Activated CD8-positive, alpha-beta T cell treated with anti-CD3 and anti-CD28 coated beads, Interleukin-2, amount 10 ng/mL, durations not matched to agents 7 days and 5 days (primary cell): ENCODE measurements at places on chromosomes 5 and 9.

GRCh38 chr9:119588874-119589744, 219.9 kb upstream of the BRINP1 start:
- DNase-seq, result no peak

GRCh38 chr5:6494939-6495338, 46.3 kb downstream of the UBE2QL1 start:
- DNase-seq, result no peak

DNA sequence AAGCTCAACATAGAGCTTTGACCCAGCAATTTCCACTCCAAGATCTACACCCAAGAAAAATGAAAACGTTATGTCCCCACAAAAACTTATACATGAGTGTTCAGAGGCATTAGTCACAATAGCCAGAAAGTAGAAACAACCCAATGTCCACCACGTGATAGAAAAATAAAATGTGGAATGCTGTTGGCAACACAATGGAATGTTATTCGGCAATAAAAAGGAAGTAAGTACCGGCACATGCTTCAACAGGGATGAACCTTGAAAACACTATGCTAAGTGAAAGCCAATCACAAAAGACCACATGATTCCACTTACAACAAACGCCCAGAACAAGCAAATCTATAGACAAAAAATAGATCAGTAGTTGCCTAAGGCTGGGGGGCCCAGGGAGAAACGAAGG, 6.0 kb downstream of the UBQLN1 start:
- no peak for DNase-seq

DNA sequence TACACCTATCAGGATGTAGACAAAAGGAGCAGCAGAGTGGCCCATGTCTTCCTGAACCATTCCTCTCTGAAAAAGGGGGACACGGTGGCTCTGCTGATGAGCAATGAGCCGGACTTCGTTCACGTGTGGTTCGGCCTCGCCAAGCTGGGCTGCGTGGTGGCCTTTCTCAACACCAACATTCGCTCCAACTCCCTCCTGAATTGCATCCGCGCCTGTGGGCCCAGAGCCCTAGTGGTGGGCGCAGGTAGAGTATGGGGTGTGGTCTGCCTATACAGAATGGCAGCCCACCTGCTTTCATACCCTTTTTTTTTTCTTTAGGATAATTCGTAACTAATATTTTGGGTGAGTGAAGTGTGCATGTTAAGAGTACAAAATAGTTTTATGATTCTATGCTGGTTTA, 1.1 kb downstream of the SLC27A6 start:
- no peak for DNase-seq

- peak; percentile 78 for DNase-seq
Measured at GRCh38 chr5:132425009-132425937, 55.8 kb downstream of the SLC22A5 start.

GRCh38 chr9:86585422-86586143, 231.4 kb upstream of the TUT7 start:
- no peak for DNase-seq

DNA sequence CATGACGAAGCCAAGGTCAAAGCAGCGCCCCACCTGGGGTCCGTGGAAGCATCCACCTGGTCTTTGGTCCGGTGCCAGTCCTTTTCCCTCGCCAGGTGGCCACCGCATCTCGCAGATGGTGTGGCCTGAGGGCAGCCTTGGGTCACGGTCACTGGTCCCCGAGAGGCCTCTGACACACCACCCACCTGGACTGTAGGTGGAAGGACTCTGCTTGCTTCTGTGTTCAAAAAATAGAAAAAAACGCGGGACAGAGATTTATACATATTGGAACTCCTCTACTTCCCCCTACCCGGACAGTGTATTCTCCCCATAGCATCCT, 466 bp upstream of the TTC39B start:
- no peak for DNase-seq

GRCh38 chr9:36625006-36625615, 52.4 kb downstream of the MELK start:
- no peak for DNase-seq

- no peak for DNase-seq
Measured at GRCh38 chr9:3947588-3947845, 352.4 kb downstream of the GLIS3 start.

DNA sequence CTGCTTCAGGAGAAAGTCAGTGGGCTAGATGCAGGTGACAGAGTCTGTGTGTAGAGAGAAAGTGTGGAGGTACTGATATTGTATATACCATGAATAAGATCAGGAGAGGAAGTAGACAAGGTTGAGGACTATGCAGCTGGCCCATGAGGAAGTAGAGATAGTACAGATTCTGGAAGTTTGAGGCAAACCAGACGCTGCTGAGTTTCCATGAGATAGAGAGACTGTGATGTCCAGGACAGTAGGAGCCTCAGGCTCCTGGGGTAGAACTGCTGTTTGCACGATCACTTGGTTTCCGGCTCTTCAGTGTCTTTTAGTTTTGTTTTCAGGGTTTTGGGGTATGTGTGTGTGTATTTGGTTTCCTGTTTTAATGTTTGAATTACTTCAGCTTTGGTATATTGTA, 13.6 kb downstream of the OTULINL start:
- peak; percentile 75 for DNase-seq

DNA sequence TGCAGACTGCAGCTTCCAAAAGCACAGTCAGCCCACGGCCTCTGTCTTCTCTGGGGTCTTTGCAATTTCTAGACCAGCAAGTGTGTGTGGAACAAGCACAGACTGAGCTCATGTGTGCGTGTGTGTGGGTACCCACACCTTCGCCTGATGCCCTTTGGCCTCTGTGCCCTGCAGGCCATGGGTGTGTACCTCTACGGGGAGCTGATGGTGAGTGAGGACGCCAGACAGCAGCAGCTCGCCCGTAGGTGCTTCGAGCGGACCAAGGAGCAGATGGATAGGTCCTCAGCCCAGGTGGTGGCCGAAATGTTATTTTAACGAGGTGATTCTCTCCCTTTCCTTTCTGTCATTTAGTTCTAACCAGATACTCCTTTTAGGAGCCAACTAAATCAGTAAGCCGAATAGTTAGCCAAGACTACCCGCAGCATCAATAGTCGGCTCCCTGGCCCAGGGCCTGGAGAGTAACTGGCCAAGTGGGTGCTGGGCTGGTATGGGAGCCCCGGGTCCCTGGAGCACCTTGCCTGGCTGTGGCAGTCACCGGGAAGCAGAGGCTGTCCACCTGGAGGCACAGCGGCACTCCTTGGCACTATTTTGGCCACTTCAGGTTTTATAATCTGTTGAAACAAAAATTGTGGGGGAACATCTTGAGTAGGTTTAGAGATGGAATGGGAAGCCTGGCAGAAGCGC, 235.0 kb downstream of the FANCC start:
- no peak for DNase-seq

DNA sequence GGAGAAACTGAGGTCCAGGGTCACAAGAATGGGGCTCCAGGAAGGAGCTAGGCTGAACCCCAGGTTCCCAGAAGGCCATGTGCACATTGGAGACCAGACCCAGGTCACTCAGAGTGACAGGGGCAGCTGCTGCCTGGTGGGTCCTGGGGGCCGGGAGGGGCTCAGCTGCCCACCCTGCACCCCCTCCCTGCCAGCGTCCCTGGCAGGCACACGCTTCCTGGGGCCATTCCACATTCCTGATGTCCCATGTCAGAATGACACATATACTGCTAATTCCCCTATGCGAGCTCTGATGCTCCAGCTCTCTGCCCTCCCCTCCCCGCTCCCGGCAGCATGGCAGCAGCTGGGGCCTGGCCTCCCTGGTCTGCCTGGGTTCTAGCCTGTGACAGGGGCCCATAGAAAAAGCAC, 14.0 kb downstream of the FGFR4 start:
- no peak for DNase-seq

DNA sequence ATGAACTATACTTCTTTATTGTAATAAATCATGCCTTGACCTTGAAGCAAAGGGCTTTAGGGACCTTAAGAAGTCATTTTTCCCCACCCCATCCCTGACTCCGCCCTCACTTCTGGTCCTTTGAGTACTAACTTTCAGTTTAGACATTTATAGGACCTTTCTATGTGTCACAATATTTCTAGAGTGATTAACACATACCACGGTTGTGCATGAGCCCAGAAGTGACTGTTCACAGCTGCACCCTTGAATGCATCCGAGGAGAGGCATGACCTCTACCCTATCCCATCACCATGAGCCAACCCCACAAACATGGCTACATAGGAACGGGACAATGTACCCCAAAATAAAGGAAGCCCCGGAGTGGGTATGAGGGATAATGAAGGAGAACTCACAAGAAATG, 160.3 kb downstream of the HSD17B3 start:
- no peak for DNase-seq

DNA sequence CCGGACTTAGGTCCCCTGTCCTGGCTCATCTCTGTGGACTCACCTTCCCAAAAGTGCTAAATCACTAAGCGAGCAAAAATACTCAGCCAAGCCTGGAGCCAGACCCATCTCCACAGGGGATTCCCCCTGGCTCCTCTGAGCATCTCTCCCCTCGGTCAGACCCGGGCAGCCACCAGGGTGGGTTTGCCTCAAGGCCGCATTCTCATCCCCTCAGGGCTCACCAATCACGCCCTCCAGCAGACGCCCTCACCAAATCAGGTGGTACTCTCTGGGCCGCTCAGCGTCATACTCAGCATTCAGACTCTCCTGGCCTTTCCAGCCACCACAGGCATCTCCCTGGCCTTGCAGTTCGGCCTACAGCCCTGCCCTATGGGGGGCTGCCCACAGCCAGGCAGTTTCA, 49.7 kb downstream of the C5orf15 start:
- DNase-seq, result no peak

DNA sequence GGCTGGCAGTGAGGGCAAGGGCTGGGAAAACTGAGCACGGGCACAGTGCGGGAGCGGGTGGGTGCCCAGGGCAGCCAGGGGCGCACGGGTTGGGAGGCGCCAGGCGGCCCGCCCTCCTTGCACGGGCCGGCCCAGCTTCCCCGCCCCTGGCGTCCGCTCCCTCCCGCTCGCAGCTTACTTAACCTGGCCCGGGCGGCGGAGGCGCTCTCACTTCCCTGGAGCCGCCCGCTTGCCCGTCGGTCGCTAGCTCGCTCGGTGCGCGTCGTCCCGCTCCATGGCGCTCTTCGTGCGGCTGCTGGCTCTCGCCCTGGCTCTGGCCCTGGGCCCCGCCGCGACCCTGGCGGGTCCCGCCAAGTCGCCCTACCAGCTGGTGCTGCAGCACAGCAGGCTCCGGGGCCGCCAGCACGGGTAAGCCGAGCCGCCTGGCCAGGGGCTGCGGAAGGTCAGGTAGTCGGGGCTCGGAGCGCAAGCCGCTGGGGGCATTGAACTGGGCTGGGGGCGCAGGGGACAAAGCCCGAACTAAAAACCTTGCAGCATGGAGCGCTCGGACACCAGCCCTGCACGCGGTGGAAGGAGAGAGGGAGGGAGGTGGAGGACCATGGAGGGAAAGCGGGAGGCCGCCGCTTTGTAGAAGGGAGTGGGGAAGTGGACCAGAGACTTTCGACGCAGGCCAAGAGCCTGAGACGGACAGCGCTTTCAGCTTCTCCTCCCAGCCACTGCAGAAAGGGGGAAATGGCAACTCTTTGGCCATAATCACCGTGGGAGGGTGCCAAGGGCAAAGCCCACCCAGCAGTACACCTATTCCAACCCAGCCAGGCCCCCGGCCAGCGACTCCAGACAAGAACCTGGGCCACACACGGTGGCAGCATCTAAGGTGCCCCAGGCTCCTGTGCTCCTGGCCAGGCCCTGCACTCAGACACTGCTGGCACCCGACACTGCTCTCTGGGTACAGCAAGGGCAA, at the start of gene TGFBI:
TGFBI (plus strand) TSS at position 207 of the 961 bp plus-strand sequence; CDS start at position 275, 68 bp downstream.
- peak; percentile 23 for DNase-seq

DNA sequence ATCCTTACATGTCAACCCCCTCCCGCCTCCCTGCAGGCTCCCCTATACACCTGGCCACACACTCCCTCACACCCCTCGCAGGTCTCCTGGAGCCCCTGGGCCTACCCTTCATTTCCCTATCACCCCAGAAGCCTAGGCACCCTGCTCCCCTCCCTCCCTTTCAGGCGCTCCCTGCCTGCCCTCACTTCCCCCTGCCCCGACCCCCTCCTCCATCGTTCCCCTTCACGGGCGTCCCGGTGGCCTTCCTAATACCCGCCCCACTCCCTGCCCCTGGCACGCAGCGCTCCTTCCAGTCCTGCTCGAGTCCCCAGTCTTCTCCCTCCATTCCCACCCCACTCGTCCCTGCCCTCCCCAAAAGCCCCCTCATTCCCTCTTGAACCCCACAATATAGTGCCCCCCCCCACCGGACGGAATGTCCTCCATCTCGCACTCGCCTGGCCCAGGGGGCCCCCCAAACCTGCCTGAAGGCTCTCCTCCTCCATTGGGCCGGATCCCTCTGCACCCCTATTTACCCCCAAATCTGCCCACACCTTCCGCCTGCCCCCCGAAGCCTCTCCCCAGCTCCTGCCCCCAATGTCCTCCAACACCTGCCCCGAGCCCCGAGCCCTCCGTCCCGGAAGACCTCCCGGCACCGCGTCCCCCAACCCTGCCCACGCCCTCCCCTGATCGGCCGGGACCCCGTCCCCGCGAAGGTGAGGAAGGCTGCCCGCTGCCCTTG, 746 bp downstream of the STRBP start:
- DNase-seq, result no peak

- DNase-seq, result no peak
Measured at GRCh38 chr9:82489201-82489821, 500.7 kb downstream of the SPATA31D1 start.

- DNase-seq, result no peak
Measured at GRCh38 chr5:34751807-34752736, 86.9 kb upstream of the TTC23L start.
